ENCODE measurements at places on chromosomes 2 and 18. TPM values are rescaled to one million over a fixed set of nuclear protein-coding genes. Genes with fewer than 3 reads are reported as not detected.

The G6PC2 gene
- total RNA-seq = not detected

The FNDC4 gene
- 3.3 TPM for total RNA-seq

The GCG gene
- not detected for total RNA-seq

The SERPINE2 gene
- total RNA-seq = 57.7 TPM

The TCF4 gene
- total RNA-seq = 84.3 TPM

The SMAD4 gene
- 113 TPM for total RNA-seq

The RGPD4 gene
- not detected for total RNA-seq

The GATA6 gene
- 35.5 TPM for total RNA-seq

The TMEM37 gene
- total RNA-seq = 1.7 TPM

The INSIG2 gene
- total RNA-seq = 18.4 TPM

The LHCGR gene
- 4.6 TPM for total RNA-seq

- no peak for DNase-seq
Observed at GRCh38 chr2:45167920-45168629, 158.8 kb upstream of the SIX2 start.

GRCh38 chr2:183371545-183371944 lies 247.3 kb downstream of the NUP35 start:
- no peak for DNase-seq

DNA sequence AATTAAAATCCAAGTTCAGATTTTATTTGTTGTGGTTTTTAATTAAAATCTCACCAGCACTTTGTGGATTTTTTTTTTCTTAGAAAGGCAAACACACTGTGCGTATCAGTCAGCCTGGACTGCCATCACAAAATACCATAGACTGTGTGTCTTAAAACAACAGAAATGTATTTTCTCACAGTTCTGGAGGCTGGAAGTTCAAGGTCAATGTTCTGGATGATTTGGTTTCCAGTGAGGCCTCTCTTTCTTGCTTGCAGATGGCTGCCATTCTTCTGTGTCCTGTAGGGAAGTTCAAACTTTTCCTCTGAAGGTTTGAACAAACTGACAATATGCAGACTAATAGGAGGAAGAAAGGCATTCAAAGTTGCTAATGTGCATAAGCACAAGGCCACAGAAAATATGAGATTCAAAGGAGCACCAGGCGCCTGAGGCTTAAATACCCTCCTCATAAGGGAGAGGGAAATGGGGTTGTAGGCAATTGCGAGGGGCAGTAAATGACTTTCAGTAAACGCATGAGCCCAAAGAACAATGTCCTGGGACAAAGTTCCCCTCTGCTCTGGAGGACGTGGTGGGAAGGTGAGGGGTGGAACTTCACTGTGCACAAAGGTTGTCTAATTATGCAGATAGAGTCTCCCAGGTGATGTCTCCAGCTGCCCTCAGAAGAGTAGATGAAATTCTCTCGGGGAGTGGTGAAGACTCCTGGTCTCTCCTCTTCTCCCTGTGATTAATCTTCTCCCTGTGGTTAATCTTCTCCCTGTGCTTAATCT lies 26.5 kb upstream of the KCNF1 start:
- DNase-seq = no peak

- no peak for DNase-seq
Observed at GRCh38 chr2:71704131-71704561, 250.8 kb downstream of the DYSF start.

GRCh38 chr2:133044556-133044955 lies 374.6 kb upstream of the LYPD1 start:
- no peak for DNase-seq

DNA sequence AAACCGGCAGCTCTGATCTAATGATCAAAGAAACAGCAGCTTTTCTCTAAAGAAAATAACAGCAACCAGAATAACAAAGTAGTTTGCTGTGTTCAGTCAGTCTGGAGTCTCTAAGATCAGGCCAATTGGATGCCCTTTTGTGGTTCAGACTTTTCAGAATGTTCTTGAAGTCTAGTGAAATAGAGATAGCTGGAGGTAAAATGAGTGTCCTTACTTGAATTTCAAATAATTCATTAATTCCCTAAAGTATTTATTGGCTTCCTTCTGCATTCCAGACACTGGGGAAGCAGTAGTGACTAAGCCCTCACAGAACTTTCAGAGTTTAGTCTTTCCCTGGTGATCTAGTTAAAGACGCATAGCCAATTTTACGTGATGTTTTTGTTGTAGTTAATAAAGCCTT lies 58.7 kb downstream of the C18orf54 start:
- no peak for DNase-seq

DNA sequence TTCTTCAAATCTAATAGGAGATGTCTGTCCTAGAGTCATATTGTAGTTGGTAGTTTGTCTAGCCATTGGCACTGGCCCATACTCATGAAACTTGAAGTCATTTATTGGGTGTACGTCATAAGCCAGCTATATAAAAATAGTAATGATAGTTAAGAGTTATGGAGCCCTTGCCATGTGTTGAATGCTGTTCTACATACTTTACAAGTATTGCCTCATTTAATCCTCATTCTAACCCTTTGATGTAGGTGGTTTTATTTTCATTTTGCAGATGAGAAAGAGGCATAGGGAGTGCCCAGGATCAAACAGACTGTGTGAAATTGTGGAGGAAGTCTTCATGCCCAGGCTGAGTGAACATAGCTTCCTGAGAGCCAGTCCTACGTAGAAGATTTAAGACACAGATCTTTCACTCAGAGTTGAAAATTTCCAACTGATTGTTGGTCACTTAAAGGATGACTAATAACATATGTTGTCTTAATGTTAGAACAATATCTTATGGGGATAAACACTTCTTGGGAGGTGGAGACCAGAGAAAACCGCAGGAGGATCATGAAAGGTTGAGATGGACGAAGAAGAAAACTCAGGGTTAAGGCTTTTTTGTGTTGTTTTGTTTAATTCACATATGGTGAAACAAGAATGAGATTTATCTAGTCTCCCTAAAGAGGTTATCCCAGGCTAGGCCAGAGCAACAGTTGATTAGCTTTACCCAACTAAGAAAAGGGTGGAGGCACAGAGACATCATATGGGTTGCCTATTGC lies 156.0 kb downstream of the CERS6 start:
- DNase-seq = no peak

- no peak for DNase-seq
Observed at GRCh38 chr2:121694398-121695170, 42.1 kb downstream of the NIFK start.

- DNase-seq = no peak
Observed at GRCh38 chr2:239715202-239715601, 309.9 kb downstream of the NDUFA10 start.

DNA sequence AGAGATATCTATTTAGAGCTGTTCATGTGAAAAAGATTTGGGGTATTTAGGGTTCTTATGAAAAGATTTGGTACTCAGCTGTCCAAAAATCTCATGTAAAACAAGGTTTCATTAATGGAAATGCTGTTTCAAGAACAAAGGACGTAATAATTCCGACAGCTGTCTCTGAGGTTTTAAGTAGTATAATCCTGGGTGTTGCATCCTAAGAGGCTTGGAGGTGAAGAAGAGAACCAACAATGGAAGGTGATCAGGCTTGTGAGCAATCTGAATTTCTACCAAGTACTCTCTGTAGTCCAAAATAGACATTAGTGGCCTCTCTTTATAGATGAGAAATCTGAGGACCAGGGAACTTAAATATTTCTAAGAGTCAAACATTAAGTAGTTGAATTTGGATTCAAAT lies 205.1 kb downstream of the BABAM2 start:
- no peak for DNase-seq

GRCh38 chr18:32391126-32391525 lies 79.6 kb downstream of the GAREM1 start:
- DNase-seq = no peak

Data from esophagus muscularis mucosa (tissue), 4 donors.